Hippocampal formation (tissue), 2 donors: ENCODE measurements at places on chromosomes 1 and 21.

DNA sequence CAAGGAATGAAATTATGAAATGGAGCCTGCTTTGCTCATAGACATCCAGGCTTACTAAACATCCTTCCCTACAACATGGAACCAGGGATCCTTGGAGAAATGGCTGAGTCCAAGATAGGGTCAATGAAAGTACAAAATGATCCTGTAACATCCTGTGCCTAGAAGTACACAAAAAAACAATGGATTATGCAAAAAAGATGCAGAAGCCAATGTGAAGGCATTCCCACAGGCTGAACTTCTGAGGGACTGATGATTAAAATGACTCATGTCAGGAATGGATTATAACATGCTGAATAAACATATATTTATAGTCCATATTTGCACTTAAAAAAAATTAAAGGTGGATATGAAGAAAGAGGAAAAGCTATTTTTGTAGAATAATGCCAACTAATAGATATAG, 10.4 kb upstream of the HOOK1 start:
- DNase-seq: no peak

GRCh38 chr1:114803001-114803400, 22.5 kb upstream of the SIKE1 start:
- DNase-seq: no peak

DNA sequence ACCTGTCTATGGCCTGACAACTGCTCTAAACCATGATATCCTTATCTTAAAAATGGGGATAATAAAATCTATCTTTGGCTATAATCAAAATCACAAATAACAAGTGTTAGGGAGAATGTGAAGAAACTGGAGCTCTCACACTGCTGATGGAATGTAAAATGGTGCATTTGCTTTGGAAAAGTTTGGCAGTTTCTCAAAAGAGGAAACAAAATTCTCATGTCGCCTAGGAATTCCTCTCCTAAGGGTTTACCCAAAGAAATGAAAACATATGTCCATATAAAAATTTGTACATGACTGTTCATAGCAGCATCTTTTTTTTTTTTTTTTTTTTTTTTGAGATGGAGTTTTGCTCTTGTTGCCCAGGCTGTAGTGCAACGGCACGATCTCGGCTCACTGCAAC, 64.3 kb downstream of the ZNF281 start:
- DNase-seq: no peak

DNA sequence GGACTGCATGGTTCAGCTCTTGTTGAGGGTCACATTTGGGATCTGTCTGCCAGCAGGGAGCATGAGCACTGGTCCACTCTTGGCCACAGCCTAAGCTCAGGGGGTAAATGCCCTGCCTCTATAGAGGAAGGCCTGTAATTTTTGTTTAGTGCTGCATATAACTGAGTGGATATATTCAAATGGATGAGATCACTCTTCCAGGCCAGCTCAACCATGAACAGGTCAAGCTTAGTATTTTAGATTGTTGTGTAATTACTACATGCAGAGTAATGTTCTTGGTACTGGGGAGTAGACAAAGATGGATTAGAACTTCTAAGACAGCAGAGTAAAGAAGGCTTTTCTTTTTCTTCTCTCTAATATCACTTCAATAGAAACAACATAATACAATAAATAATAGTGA, 376.9 kb downstream of the GPATCH2 start:
- no peak for DNase-seq

DNA sequence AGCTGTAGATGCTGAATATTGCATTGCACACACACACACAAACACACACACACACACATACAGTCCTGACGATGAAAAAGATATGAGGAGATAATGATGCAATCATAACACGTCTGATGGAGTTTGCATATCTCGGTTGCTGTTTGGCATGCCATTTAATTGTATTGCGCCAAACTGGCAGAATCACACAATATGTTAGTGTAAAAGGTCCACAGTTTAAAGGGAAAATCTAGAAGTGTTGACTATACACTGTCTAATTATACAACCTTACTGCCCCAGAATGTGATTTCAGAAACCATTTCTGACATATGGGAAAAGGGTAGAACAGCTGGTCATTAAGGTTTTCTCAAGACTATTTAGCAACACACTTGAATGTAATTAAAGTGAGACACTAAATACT, 123.7 kb upstream of the PROX1 start:
- DNase-seq: no peak

DNA sequence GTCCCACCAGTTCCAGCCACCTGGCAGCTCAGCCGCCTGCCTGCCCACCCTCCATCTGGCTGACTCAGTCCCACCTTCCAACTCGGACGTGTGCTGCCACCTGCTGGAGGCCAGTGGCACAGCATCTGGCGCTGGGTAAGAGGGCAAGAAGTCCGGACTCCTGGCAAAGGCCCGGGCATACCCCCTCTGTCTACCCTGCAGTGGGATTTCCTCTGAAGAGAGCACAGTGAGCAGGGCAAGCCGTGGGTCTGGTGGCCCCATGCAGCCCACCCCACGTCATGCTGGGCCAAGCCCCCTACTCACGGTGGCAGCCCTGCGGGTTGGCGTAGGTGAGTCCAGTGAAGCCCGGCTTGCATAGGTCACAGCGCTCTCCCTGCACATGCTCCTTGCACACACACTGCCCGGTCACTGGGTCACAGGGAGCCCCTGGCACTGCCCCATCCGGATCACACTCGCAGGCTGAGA, 24.5 kb downstream of the LAMB3 start:
- peak; percentile 45 for DNase-seq
